Fibroblast of mammary gland (primary cell): ENCODE measurements at places on chromosomes 5 and 9.
A peak's percentile ranks its signal among the peaks of the same experiment; 100 is the strongest.

DNA sequence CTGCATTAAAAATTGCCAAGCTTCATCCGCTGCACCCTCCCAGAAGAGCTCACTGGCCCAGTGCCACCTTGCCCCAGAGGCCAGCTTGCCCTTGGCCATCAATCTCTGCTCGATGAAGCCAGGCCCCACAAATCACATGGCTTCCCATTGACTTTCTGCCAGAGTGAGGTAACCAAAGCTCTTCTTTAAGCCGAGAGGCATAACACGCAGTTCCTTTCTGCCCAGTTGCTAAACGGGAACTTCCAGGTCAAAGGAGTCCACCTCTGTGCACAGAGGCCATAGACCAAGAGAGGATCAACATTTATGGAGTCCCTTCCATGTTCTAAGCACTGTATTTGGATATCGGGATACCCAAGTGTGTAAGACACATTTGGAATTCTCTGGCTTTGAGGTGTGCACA, 208.8 kb downstream of the KIF4B start:
- no peak for DNase-seq

DNA sequence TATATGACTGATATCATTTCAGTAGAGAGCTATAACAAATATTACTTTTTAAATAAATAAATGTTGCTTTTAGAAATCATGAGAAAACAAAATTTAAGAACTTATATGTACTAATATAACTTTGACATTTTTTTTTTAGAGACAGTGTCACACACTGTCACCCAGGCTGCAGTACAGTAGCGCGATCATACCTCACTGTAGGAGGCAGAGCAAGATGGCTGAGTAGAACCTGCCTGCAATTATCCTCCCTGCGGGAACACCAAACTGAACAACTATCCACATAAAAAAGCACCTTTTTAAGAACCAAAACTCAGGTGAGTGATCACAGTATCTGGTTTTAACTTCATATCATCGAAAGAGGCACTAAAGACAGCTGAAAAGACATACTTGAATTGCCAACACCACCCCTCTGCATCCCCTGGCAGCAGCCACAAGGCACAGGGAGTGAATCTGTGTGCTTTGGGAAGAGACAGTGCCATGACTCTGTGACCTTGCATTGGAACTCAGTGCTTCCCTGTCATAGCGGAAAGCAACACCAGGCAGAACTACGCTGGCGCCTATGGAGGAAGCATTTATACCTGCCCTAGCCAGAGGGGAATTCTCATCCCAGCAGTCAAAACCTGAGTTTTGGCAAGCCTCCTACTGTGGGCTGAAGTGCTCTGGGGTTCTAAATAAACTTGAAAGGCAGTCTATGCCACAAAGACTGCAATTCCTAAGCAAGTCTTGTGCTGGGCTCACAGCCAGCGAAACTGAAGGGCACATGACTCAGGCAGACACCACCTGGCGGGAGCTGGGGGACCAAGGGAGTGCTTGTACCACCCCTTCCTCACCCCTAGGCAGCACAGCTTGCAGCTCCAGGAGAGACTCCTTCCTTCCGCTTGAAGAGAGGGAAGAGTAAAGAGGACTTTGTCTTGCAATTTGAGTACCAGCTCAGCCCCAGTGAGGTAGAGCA, 142.7 kb downstream of the FBXL17 start:
- DNase-seq, result peak; percentile 10

- no peak for DNase-seq
These were observed 84.2 kb upstream of the HRH2 start for GRCh38 chr5:175573493-175574269.

DNA sequence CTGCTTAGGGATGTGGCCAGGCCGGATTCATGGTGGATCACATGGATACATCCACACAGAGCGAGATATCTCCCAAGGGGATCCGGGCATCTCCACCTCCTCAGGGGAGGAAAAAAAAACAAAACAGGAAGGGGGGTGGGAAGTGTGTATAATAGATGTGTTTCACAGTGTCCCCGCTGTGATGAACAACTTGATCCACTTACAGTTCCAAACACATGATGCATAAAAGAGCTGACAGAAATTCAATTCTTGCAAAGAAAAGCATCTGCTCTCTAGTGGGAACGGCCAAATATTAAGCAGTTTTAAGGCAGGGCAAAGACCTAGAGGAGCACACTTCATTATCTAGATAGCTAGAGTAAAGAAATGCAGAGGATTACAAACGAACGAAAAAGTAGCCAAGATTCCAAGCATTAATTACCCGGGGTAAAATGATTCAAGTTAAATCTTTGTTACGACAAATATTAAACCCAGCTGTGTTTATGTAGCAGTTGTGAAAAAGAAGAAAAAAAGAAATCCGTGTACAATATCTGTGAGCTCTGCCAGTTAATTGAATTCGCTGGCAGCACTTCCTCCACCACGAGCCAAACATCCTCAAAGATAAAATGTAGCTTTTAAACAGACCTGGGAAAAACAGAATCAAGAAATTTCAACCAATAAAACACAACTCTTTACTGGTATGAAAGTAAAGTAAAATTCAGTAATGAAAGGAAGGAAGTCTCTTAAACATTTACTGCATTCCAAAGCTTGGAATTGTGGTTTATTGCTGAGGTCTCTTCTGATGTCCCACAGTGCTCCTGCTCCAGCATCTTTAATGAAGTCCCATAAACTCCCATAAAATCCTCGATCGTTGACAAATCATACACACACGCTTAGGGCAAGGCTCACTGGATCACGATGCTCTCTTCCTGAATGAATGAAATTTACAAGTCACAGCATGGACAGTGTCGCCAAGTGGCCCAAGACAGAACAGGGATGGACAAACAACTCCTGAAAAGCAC, 213.0 kb downstream of the CRB2 start:
- DNase-seq, result peak; percentile 76

DNA sequence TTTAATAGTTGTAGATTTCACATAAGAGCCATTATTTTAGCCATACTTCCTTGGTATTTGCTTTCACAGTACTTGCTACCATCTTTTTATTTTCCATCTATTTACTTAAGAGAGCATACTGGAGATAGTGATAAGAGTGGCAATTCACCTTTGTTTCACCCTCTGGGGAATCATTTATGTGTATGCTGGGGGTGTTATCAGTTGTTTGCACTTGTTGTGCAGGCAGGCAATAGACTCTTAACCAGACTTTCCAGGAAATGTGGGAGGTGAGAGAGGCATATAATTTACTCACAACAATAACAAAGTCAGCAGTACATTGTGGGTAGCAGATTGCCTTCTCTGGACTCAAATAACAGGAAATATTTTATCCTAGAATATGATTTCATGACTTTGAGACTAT, 1018.3 kb downstream of the CDH12 start:
- DNase-seq, result no peak

DNA sequence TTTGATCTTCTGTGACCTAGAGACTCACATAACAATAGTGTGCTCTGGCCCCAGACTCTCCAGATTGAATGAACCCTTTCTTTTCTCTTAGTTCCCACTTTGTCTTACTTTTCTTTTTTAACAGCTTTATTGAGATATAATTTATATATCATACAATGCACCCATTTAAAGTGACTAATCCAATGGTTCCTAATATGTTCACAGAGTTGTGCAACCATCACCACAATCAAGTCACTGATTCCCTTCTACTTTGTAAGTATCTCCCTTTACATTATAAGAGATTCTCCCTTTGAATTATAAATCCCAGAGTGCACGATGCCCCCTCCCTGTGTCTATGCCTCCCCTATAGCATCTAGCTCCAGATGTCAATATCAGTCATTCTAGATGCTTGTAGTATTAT, 172.4 kb downstream of the HINT1 start:
- peak; percentile 60 for DNase-seq

- peak; percentile 78 for DNase-seq
These were observed 55.8 kb upstream of the ABL1 start for GRCh38 chr9:130779153-130779855.

DNA sequence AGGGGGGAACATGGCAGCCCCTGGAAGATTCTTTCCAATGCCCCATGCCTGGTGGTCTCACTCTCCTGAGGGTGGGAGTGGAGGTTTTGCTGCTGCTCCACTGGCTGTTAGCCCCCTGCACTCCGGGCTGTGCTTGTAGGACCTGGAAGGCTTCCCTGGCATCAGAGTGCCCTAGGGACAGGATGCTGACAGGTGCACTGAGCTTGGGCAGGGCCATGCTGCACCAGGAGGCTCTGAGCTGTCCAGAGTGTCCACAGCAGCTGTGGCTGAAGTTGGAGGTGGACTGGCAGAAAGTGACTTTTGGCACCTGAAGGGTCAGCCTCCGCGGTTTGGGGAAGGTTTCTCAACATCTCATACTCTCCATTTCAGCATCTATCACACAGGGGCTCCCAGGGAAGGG, 249.1 kb downstream of the GADD45G start:
- no peak for DNase-seq

DNA sequence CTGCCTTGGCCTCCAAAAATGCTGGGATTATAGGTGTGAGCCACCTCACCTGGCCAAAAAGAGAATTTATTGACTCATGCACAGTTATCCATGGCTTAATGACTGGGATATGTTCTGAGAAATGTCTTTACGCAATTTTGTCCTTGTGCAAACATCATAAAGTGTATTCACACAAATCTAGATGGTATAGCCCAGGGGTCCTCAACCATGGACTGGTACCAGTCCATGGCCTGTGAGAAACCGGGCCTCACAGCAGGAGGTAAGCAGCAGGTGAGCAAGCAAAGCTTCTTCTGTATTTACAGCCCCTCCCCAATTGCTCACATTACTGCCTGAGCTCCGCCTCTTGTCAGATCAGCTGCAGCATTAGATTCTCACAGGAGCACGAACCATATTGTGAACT, 12.4 kb upstream of the SIL1 start:
- no peak for DNase-seq

- DNase-seq, result no peak
These were observed 13.9 kb downstream of the QSOX2 start for GRCh38 chr9:136231478-136232297.

DNA sequence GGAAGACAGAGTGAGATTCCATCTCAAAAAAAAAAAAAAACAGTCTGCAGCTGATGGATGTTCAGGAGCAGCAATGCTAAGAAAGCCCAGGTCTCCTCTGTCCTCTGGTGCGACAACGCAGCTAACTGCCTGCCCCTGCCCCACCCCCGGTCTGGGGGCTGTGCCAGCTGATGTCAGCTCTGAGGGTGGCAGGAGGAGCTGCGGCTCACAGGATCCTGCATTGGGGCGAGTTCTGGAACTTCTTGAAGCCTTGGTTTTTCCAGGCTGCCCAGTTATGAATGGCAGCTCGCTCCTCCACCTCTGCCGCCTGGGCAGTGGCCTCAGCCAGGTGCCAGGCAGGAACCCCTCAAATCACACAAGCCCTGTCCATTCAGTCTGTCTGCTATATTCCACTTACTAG, 113.5 kb downstream of the ROR2 start:
- DNase-seq, result no peak

DNA sequence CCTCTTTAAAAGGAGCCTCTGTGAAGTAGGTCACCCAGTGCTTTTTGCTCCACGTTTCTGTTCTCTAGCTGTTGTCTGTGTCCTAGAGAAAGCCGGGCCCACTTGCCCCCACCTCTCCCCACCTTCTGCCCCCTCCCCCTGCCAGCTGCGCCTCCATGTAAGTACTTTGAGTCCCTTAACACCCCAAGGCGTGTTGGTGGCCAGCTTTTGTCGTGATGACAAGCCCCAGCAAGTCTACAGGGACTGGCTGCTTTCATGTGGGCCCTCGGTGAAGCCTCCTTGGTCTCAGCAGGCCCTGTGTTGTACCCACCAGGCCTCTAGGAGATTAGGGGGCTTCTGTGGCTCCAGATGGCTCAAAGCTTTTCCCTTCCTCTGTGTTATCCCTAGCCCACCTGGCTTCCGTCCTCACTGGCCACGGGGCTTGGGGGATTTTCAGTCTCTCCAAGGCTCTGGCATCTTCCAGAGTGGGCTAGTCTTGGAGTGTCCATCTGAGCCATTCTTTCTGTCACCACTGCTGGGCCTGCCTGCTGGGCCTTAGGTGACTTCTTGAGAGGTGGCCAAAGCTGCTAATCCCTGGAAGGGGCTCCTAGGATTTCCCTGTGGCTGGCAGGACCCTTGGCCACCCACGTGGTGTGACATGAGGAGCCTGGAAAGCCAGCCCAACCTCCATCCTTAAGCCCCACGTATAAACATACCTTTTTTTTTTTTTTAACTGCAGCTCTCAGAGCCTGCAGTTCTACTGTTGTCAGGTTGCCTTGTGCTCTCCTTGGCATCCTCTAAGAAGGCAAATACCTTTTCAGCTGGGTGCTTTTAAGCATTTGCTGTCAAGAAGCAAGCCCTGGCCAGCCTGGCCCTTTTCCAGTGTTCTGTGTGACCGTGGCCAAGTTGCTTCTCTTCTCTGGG, 1.1 kb upstream of the NDST1 start:
- DNase-seq, result no peak

DNA sequence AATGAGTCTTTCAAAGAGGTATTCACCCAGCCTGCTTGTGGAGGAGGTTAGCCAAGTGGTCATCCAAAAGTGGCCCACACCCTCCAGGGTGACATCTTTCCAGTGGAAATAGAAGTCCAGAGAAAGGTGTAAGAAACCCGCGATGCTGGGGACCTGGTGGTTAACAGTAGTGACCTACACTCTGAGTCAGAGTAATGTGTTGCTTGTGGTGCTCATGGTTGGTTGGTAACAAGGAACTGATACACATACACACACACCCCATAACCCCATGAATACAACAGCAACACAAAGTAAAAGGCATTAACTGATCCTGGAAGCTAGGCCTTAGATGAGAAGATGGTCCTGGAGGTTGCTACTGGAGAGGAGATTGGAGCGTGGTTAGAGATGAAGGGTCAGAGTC, 26.9 kb downstream of the MRPS30 start:
- DNase-seq, result no peak

GRCh38 chr9:127755061-127756060, 20.3 kb upstream of the TOR2A start:
- no peak for DNase-seq

GRCh38 chr9:129122133-129122532, 10.9 kb downstream of the PTPA start:
- no peak for DNase-seq

- DNase-seq, result peak; percentile 59
These were observed 122.6 kb downstream of the APBA1 start for GRCh38 chr9:69549310-69550202.

GRCh38 chr5:160649304-160649703, 202.7 kb downstream of the ATP10B start:
- no peak for DNase-seq

DNA sequence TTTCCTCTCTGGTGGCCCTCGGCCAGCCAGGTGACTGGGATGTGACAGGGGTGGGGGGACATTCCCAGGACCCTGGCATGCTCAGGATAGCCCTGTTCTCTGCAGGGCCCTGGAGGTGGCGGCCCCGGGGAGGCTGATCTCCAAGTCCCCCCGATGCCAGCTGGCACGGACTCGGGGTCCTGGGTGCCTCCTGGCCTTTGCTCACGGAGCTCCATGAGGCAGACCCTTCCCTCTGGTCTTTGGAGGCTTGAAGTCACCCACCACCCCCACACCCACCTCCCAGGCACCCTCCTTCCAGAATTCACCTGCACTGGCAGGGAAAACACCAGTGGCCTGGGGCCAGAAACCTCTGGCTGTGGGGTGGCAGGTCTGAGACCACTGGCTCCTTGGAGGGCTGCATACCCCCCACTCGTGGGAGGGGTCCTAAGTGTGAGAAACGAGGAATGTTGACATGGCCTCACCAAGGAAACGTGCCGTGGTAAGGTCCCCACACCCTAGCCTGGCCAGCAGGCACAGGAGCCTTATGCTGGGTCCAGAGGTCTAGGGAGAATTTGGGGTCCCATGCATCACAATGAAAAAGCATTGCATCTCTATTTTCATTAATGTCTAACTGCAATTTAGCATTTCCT, 130.8 kb upstream of the FAM120A start:
- DNase-seq, result no peak

- DNase-seq, result no peak
These were observed 53.7 kb upstream of the KCNIP1 start for GRCh38 chr5:170450061-170450669.

GRCh38 chr9:121472446-121472845, 27.2 kb downstream of the GGTA1 start:
- DNase-seq, result no peak

- no peak for DNase-seq
These were observed 148.8 kb downstream of the MTX3 start for GRCh38 chr5:79842006-79842881.
